ENCODE measurements at places on chromosomes 11 and 22.

DNA sequence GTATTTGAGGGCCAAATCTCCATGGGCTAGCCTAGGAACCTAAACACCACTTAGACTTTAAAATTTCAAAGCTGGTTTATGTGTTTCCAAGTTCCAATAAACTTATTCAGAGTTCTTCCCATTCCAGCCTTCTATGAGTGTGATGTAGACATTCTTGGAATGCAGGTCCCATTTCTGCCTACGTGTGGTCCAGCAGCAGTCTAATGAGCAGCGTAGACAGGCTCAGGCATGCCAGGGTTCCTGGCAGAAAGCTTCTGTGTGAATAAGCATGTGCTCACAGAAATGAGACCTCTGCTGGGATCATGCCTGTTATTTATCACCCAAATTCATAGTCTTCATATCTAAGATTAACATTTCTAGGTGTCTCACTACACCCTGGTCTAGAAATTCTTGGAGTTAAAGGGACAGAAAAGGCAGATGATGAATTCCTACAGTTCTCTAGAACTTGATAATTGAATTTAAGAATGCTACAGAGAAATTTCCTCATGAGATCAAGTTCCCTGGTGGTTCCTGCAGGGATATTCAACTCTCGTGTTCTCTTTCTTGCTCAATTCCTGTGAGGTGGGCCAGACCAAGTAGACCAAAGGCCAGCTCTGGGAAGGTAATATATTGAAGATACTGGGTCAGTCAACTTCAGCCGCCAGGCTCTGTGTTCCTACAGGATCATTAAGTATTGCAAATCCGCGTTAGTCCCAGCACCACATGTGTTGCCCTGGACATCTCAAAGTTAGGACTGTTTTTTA, 17.6 kb downstream of the RNF185 start:
- no peak for DNase-seq

- peak; percentile 86 for DNase-seq
Observed at GRCh38 chr11:67262731-67263675, 3.3 kb upstream of the GRK2 start.

DNA sequence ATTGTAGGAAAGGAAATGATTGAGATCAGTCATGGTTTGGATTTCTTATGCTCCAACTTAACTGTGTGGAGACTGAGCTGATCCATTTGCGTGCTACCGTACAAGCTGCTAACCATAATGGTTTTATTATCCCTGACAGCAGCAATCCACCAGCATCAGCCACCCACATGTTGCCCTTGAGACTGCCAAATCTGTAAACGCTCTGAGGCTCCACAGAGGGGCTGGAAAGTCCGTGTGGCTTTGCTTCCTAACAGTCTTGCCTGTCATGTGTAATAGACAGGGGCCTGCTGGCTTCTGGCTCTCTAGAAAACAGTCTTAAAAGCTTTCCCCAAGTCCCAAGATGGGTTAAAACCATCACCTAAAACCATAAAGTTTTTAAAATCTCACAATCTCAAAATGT, 30.1 kb downstream of the ATG16L2 start:
- DNase-seq: peak; percentile 69

DNA sequence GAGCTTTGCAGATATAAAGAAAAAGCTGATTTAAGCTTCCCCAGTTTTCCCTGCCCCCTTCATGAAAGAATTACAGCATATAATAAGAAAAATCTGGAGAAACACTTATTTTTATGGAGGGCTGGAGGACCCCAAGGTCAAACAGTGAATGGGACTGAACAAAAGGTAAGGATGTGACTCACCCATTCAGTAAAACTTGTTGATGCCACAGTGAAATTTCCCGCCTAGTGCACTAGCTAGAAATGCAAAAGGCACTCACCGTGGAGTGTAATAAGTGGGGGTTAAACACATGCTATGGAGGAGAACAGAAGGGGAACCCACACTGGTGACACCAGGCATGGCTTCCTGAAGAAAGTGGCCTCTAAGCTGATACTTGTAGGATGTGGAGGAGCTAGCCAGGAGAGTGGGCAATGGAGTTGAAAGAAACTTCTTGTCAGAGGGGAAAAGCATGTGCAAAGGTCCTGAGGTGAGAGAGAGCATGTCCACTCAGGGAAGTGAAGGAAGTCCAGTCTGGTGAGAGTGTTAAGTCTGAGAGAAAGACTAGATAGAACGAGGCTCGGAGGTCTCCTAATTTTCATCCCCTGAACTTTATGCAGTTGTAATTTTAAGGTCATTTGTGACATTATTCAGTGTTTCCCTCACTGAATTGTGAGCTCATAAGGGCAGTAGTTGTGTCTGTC, 77.1 kb downstream of the MIAT start:
- no peak for DNase-seq

DNA sequence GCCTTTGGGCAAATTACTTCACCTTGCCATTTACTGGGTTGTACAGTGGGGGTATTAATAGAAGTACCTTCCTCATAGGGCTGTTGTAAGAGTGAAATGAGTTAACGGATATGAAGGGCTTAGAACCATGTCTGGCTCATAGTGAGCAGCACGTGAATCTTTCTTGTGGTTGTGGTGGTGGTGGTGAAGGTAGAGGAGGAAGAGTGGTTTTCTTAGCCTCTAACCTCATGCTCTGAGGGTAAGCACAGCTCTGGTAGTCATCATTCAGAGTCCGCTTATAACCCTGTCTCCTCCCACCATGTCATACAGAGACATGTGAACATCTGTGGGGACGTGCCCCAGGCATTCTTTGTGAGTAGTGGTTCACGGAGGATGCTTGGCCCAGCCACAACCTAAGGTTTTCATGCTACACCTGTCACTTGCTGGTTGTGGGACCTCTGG, 43.6 kb downstream of the TEAD1 start:
- no peak for DNase-seq

DNA sequence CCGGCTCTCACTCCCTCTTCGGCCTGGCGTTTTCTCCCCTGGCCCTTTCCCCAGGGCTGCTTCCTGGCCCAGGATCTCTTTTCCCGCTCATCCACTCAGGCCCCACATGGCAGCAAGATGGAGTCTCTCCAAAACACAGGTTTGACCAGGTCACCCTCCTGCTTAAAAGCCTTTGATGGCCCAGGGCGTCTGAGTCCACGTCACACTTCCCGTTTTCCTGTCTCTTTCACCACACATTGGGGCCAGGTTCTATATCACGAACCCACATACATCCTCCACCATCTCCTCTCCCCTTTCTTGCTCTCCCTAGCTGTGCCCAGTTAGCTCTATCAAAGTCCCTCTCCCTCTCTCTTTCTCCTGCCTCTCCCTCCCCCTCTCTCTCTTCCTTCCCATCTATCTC, 7.8 kb upstream of the LRRC32 start:
- no peak for DNase-seq

DNA sequence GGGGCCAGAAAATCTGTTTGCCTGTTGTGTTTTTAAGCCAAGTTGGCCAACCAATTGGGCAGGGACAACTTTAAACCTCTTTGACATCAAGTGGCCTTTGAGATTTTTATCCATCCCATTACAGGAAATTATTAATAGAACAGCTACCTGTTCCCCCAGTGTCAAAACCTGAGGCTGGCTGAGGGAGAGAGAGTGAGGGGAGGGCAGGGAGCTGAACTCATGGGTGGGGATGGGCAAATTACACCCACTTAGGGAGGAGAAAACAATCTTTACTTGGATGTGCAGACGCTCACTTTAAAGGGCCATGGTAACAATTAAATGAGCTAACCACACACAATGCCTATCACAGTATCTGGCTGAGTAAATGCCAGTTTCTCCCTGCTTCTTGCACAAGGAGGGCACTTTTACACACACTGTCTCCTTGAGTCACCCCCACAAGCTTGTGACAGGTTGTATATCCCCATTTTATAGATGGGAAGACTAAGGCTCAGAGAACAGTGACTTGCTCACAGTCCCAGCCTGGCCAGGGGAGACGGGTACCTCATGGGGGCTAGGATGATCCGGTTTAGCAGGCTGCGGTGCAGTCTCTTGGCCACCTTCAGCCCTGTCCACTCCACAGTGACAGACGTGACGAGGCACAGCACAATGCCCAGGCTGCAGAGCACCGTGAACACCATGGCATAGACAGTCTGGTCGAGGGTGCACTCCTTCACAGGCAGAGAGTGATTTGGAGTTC, 17.8 kb upstream of the KCNJ11 start:
- DNase-seq: no peak

GRCh38 chr22:38653741-38654140, 2.5 kb downstream of the FAM227A start:
- DNase-seq: no peak

DNA sequence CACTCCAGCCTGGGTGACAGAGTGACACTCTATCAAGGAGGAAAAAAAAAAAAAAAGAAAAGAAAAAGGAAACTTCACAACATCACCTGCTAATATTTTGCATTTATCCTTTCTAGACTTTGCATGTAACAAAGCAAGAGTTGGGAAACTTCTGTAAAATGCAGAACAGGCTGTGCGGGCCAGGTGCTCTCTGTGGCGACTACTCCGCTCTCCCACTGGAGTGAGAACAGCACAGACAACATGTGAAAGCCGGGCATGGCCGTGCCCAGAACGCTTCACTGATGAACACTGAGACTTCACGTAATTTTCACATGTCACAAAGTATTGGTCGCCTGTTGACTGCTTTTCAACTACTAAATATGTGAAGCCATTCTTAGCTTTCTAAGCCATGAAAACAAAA, 15.5 kb upstream of the TESMIN start:
- no peak for DNase-seq

DNA sequence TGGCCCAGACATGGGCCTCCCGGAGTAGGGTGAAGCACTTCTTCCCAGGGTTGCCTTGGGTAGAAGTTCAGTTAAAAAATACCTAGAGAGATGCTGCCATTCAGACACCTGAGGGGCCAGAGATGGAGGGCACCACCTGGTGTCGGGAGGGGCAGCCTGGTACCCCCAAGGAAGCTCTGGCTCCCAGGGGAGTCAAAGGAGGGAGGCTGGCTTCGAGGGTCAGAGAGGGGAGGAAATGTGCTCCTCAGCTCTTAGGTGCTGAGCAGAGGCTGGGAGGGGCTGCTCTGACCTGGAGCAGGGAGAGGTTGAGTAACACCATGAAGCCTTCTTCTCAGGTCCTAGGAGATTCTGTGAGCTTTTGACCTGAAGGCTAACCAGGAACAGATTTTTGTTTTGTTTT, 1.1 kb downstream of the USP35 start:
- no peak for DNase-seq

- no peak for DNase-seq
Observed at GRCh38 chr11:112968941-112969713, 7.9 kb downstream of the NCAM1 start.

DNA sequence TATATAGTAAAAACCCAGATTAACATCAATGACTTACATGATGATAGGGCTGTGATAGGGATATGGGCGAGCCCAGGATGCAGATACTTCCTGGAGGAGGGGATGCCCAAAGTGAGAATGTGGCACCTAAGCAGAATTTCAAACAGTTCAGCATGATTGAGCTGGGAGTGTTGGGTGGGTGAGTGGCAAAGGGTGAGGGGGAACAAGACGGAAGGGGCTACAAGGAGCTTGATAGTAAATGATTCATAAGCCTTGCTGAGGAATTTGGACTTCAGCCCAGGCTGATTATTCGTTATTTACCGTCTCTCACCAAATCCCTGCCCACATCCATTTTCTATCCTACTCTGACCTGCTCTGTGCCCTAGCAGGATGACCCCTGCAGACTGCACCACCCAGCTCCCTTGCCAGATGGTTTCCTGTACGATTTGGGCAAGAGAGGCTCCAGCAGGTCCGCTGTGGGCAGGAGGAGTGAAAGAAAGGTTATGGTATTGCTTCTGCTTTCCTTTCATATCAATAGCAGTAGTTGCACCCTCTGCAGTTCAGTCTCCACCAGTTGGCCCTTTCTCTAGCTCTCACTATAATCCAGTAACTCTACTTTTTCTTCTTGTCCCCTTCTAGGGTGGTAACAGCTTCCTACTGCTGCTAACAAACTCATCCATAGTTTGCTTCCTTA, 30.3 kb upstream of the SIK2 start:
- DNase-seq: no peak

GRCh38 chr11:47051217-47051616, 114.7 kb downstream of the CSTPP1 start:
- peak; percentile 39 for DNase-seq

DNA sequence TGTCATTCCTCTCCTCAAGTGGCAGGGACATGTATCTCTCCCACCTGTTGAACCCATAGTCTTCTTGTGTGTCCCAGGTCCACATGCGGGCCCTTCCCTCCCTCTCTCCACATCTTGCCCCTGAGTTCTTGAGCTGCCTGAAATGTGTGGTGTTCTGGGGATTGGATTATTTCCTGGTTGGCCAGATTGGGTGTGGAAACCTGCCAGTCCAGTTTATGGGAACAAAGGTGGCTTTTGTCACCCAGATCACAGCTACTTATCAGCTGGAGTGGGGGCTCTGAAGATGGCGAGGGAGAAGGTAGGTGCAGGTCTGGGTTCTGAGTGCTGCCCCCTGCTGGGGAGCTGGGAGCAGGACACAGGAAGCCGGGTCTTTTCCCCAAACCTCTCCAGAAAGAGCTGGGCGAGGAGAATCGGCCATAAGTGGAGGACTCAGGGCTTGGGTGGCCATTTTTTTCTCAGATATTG, 14.2 kb downstream of the DTX4 start:
- no peak for DNase-seq

DNA sequence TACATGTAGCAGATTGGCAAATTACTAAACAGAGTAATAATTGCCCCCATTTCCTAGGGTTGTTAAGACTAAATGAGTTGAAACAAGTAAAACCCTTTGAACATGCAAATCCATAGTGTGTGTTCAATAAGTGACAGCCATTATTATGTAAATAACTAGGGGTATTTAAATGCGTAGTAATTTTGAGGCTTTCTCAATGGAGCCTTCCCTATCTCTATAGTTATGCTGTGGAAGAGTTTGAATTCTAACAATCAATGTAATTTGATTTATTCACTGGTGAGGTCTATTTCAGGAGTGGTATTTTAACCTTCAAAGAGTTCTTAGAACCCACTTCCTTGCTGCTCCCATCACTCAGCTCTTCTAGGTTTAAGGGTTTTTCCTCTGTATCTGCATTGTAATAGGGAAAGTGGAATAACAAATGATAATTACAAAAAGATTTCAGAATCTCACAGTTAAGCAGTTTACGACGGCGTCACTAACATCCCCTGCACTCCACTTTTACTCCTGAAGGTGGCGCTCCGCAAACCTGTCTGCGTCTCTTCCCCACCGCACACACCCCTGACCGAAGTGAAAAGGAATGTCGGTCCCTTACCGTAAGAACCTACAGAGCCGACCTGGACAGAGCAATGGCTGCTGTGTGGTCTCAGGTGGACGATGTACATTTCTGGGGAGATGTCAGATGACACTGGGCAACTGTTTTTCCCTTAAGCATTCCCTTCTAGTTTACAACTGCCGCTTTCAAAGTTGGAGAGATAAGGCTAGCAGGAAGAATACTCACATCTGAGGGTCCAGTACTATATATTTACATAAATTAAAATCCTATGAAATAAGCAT, 80.8 kb downstream of the ZC3H12C start:
- DNase-seq: peak; percentile 64

All from right hindlimb (tissue), 1 donor.